ENCODE measurements at places on chromosomes 3 and 15. TPM values are rescaled to one million over a fixed set of nuclear protein-coding genes. Genes with fewer than 3 reads are reported as not detected.

TRANK1 gene
- total RNA-seq: 13.4 TPM

KLHL25 gene
- 4.3 TPM for total RNA-seq

- no peak for DNase-seq
Observed at GRCh38 chr15:86157606-86158293, 78.1 kb downstream of the AGBL1 start.

GRCh38 chr3:17136136-17136721, 251.5 kb downstream of the PLCL2 start:
- DNase-seq: no peak

GRCh38 chr3:157064402-157064801, 95.5 kb downstream of the CCNL1 start:
- DNase-seq: no peak

- no peak for DNase-seq
Observed at GRCh38 chr3:140006331-140006730, 71.3 kb downstream of the CLSTN2 start.

Measured in fibroblast of villous mesenchyme (primary cell).